Natural killer cell (primary cell): ENCODE measurements at places on chromosomes 13 and 19.
A peak's percentile ranks its signal among the peaks of the same experiment; 100 is the strongest.

DNA sequence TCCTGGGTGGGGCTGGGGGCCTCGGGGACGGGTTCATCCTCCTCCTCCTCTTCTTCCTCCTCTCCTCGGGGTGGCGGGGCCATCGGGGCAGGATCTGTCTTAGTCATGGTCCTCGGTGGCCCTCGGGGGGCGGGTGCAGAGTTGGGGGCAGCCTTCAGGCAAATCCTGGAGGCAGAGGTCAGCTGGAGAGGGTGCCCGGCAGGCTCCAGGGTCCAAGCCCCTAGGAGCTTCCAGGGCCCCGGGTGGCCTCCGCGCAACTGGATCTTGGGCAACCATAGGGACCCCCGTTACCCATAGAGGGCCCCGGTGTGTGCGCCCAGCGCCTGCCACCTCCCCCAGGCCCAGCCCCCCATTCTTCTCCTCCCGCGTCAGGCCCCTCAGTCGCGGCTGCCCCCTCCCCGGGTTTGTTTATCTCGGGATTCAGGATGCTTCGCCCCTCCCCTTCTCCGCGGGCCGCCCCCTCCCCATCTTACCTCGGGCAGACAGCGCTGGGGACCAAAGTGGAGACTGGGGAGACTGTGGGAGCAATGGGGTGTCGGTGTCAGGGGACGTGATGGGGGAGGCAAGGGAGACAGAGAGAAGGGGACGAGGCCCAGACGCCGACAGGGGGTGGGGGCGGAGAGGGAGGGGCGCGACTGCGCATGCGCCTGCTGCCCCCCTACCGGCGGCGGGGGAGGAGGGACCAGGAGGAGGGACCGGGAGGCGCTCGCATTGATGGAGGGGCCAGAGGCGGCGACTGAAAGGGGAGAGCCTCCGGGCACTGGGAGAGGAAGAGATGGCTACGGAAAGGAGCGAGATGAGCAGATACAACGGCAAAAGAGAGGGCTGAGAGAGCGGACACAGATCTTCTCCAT lies at the start of gene CLIP3:
TSS of gene CLIP3 (minus strand) at position 623 of the 854 bp plus-strand sequence. CDS start at position 107, 516 bp downstream.
- peak; percentile 35 for DNase-seq

GRCh38 chr13:80962855-80963254 lies 621.9 kb upstream of the SPRY2 start:
- DNase-seq: no peak

- no peak for DNase-seq
Measured at GRCh38 chr19:6472713-6473112, 8.6 kb downstream of the CRB3 start.

DNA sequence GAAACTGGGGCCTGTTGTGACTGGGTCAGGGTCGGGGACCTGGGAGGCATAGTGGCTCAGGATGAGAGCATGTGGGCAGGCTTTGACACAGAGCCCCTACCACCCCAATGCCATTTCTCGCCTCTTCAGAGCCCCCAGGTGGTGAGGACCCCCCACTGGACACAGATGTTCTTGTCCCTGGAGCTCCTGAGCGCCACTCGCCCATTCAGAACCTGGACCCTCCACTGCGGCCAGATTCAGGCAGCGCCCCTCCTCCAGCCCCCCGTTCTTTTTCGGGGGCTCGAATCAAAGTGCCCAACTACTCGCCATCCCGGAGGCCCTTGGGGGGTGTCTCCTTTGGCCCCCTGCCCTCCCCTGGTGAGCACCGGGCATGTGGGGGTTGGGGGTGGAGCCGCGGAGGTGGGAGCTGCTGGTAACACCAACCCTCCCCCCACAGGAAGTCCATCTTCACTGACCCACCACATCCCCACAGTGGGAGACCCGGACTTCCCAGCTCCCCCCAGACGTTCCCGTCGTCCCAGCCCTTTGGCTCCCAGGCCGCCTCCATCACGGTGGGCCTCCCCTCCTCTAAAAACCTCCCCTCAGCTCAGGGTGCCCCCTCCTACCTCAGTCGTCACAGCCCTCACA lies 10.4 kb downstream of the IGFLR1 start:
- DNase-seq: no peak

DNA sequence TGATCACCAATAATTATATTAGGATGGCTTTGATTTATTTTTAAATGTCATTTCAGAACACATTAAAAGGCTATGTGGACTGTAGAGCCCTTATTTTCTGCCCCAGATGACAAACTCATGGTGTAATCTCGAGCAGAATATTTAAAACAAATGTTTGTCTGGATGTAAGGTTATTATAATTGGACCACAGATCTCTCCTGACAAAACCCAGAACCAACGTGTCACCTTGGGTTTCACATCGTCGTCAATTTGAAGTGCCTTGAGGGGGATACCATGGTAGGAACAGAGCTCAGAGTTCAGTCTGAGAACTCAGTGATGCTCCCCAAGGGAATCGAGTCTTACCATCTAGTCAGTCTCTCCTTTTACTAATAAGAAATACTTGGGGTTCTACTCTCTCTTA lies 2.8 kb downstream of the SACS start:
- no peak for DNase-seq

GRCh38 chr19:40322271-40322610 lies 26.0 kb downstream of the C19orf47 start:
- DNase-seq: no peak

DNA sequence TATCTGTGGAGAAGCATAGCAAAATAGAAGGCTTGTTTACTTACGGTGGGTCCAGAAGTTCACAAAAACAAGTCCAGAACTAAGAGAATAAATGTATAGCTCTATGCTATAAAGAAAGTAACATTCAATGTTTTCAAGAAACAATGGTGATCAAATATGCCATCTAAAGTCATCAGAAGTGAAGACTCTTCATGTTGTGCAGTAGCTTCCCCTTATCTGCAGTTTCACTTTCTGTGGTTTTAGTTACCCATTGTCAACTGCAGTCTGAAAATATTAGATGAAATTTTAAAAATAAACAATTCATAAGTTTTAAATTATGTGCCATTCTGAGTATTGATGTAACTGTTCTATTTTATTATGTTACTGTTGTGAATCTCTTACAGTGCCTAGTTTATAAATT lies 72.5 kb downstream of the EDNRB start:
- no peak for DNase-seq

- no peak for DNase-seq
Measured at GRCh38 chr13:105665284-105665683, 870.2 kb downstream of the EFNB2 start.

DNA sequence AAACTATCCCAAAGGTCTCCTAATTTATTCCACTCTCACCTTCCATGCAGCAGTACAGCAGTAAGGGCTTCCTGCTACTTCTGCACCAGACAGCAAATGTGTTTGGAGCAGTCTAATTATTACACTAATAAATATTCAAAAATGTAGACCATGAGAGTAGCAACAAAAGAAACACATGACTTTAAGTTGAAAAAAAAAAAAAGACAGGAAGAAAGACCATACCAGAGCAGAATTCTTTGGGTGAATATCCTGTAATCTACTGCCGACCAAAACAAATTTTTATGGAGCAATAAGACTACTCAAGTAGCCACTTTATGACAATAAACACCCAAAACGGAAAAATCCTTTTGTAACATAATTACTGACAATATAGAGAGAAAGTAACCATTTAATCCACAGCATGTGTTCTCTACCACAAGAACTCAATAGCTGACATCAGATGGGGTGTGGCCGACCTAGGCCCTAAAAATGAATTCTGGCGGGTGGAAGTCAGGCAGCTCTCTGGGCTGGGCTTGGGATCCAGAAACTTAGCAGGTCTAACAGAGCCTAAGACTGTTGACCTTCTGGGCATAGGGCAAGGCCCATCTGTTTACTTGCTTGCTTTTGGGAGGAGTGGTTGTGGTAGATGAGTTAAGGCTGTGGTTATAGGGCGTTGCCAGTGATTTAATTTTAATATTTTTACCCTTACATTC lies 4.6 kb downstream of the KLF12 start:
- DNase-seq: peak; percentile 33

DNA sequence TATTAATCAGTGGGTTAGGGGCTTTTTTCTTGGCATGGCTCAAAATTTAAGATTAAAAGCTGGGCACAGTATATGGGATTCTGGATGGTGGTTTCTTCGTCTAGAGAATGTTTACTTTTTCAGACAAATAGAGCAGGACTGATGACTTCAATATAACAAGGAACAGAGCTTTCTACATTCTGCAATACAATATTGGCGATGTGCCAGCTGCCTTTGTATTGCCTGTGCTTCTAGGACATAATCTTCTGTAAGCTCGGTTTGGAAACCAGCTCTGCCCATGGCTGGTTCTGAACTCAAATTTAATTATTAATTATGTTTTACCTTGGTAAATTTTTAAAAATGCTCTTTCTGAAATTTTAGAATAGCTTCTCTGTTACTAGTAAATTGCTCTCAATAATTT lies 139.1 kb upstream of the TRPC4 start:
- no peak for DNase-seq

DNA sequence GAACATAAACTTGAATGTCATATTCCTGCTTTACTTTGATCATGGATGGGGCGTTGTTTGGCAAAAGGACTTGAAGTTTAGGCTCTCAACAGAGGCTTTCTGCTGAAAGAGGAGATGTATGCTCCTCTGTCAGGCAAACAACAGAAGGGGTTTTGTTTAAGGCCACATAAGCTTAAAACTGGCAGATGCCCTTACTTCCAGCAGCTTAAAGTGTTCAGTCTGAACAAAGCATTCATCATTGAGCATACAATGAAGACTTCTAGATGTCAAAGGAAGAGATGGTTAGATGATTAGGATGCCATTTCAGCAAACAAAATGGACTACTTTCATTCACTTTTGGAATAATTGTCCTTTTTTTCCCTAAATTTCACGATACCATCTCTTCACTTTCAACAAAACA lies 484.5 kb downstream of the SLITRK6 start:
- no peak for DNase-seq

DNA sequence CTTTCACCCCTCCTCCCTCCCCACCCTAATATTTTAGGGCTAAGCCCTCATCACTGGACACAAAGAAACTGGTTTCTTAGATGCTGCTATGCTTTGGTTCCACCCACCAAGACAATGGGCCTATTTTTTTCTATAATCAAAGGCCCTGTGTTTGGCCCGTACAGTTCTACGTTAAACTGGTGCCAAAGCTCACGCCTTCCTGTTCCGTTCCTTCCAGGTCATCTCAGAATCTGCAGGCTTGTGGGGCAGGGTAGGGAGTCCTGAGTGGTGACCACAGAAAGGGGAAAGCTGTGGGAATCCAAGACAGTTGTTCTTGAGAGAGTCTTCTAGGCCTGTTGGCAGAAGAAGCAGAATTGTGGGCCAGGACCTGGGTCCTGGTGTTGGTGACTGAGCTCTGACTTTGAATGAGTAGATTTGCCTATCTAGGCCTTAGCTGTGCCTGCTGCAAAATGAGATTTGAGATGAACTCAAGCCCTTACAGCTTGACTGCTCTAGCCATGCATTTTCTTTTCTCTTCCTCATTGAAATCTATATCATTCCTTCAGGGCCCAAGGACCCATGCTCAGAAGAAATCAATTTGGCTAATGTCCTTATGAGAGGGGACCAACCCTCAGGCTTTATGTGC lies 19.1 kb upstream of the CXCL17 start:
- DNase-seq: no peak

DNA sequence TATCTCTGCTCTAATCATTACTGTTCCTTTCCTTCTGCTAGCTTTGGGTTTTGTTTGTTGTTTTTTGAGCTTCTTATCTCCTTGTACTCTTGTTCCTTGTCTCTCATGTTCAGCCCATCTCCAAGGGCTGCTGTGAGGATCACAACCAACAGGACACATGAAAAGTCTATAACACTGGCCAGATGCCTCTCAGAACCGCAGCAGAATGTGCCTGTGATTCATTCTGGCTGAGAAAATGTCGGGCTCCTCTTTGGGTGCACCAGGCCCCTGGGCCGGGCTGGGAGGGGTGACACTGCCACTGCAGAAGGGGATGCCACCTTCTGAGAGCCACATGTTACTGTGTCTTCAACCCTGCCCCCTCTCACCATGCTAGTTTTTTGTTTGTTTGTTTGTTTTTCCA lies 48.0 kb downstream of the GGACT start:
- DNase-seq: no peak

DNA sequence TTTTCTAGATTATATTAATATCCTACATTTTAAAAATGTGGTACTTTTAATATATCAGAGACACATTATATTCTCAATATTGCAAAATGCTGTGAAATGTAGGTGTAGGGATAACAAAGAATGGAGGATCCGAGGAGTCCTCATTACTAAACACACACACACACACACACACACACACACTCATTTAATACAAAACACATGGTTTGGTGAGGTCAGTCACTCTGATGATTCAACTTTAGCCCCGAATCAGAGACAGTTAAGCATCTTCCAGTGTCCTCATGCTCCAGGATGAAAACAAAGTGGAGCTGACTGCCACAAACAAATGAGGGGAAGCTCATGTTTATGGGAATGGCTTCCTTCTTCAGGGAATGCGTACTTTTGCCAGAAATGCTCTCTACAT lies 147.5 kb downstream of the CYSLTR2 start:
- DNase-seq: no peak

GRCh38 chr13:101785858-101786257 lies 333.4 kb downstream of the ITGBL1 start:
- DNase-seq: no peak

DNA sequence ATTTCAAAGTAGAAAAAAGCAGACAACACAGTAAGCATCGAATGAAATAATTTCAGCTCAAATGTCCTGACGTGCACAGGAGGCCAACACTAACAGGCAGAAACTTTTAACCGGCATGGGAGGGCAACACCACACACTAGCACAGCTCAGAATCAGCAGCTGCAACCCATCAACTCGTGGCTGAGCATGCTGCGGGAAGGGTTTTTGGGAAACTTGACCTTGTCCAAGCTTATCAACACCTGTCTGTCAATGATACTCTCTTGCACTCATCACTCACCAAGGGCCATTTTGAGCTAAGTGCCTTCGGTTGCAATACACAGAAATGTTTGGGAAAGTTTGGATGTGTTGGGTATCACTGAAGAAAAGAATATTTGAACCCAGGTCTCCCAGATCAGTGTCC lies 483.7 kb downstream of the TSHZ3 start:
- no peak for DNase-seq

DNA sequence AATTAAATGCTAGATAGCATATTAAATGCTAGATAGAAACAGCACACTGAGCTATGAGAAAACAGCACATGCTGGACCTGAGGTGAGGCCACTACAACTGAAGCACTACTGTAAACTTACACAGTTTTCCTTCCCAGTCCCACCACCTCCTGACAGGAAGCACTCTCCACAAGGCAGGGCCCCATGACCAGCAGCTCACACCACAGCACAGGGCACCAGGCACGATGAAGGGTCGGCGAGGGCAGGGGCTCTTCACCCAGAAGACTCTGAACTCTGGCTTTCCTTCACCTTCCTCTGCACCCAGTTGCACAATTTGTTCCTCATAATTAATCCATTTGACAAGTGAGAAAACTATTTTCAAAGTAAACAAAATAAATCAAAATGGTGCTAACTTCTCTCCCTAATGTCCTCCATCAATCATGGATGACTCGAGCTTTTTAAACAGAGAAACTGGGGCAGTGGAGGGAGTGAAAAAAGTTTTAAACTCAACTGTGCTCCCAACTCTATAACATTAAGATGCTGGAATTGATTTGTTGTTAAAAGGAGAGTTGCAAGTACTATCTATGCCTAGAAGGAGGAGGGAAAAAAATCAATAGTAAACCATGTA lies 568.7 kb downstream of the UQCRFS1 start:
- DNase-seq: no peak
